Central memory CD8-positive, alpha-beta T cell (primary cell): ENCODE measurements at places on chromosomes 6 and 20.

DNA sequence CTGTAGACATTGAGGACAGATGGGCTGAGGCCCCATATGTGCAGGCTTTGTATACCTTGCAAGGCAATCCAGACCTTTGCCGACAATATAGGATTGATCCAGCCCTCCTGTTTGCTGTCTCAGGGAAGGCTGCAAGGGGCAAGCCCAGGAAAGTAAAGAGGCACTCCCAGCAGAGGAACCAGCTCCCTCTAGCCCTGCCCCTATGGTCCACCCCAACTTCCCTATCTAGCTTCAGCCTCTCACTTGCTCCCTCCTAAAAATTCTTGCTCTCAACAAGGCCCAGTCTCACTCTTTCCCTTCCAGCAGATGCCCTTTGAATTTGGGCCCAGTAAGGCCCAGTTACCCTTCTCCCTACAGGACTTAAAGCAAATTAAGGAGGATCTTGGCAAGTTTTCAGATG lies 92.6 kb downstream of the JARID2 start:
- DNase-seq: no peak

GRCh38 chr6:101458826-101459225 lies 65.3 kb downstream of the GRIK2 start:
- DNase-seq: no peak

GRCh38 chr6:127946388-127946787 lies 45.5 kb upstream of the THEMIS start:
- no peak for DNase-seq

DNA sequence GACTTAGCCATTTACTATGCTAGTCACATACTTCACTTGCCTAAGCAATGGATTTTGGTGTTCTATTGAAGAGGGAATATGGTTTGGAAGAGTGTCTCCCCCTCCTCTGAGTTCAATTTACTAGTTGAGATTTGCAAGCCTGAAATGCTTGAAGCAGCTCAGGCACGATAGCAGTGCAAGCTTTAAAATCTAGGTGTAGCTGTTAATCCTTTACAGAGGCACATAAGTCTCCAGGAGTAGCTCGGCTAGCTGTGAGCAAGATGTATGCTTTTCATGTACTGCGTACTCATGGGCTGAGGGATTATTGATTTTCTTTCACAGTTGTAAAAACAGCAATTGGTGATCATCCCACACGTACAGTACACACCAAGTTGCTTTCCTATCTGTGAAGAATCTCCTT lies 726 bp downstream of the FLRT3 start:
- no peak for DNase-seq

DNA sequence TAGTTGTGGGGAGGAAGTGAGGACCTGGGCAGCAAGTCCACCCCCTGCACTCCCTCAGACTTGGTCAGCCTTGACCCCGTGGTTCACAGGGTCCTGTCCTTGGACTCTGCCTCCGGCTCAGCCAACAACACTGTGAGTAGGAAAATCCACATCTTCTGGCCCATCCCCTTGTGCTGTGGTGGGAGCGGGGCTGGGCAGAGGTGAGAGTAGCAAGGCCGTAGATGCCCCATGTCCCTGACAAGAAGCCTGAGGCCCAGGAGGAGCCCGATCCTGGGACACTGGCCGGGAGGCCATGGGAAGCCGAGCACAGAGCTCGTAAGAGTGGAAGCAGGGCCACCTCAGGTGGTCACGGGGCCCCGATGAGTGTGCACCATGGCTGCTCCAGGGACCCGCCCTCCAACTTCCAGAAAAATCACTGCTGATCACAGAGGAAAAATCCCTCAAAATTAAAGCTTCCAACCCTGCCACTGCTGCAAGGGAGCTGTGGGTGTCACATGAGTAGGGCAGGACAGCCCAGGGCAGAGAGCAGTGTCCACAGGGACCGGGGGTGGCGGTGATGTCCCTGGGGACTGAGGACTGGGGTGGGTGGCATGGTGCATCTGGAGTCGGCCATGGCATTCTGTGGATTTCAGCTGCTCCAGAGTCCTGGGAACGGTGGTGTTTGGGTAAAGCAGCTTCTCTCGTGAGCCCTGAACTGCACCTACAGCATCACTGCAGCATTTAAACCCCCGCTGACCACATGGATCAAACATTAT lies 189.4 kb downstream of the DLL1 start:
- no peak for DNase-seq

GRCh38 chr6:68108233-68108835 lies 526.7 kb upstream of the ADGRB3 start:
- DNase-seq: no peak

DNA sequence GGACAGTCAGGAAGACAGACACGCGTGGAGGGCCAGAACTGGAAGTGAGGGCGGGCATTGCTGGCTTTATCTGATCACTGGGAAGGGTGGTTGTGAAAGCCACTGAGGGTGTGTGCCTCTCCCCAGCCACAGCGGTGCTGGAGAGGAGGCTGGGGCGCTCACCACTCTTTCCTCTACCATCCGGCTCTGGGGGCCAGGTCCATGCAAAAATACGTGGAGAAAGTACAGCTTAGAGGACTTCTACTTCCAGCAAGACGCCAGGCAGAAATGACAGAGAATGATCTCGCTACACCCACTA lies 148.8 kb upstream of the RPS6KA2 start:
- no peak for DNase-seq

DNA sequence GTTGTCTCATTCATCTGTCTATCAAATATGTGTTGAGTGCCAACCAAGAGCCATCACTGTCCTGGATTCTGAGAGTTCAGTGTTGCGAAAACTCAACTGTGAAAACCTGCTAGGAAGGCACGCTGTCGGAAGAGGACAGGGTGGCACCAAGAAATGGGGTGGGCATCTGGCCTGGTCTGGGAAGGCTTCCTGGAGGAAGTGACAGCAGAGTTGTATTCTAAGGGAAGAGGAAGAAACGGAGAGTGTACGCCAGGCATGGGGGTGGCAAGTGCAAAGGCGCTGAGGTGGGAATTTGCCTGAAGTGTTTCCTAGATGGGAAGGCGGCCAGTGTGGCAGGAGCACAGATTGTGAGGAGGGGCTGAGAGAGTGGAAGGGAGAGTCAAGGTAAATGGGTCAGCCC lies 91.2 kb downstream of the ANKRD60 start:
- DNase-seq: no peak

- no peak for DNase-seq
These were observed 1.9 kb upstream of the SLC35D3 start for GRCh38 chr6:136920216-136920615.

- DNase-seq: no peak
These were observed 227.2 kb upstream of the SULF2 start for GRCh38 chr20:48012401-48012974.

DNA sequence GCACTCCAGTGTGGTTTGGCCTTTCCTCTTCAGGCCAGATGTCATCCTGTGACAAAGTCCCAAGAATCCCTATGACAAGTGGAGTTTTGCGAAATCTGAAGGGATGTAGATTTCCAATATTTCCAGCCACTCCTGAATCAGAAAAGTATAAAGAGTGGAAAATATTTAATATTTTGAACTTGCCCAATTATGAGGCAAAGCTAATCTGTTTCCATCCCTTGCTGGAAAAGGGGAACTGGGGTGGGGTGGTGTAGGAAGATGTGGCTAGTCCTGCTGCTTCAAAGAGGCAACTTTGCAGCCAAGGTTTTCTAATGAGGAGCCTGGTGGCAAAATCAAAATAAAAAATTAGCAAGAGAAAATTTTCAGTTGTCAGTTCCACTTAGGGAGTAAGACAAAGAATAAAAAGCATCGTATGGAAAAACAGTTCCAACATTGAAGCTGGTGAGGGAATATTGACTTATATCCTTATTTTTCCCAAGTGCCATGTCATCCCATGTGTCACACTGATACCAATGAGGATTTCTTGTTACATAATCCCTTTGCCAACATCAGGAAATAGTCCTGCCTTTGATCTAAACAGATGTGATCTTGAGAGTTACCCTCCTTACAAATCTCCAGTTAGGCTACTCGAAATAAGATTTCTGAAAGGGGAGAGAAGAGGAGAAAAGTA lies 480.0 kb upstream of the JARID2 start:
- no peak for DNase-seq

DNA sequence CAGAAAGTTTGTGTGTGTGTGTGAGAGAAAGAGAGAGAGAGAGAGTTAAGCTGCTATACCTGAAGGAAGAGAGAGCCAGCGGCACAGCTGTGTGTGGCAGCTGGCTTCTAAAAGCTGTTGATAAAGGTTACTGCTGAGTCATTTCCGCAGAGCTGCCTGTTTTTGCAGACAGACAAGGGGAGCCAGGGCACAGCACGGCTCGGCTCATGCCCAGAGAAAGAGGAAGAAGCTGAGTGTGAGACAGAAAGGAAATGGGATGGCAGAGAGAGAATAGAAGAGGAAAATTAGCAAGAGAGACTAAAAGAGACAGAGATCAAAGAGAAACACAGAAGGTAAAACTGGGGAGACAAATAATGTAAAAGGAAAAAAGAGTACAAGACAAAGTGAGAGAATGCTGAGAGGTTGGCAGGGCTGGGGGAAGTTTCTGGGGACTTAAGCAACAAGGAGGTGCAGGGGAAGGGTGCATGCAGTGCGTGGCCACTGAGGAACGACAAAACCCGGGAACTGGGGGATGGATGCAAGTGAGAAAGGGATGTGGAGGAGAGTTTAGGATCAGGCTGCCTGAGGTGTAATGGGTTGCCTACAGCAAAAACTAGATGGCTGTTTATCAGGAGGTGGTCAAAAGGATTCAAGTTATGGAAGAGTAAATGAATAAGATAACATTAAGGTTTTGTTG lies 22.7 kb downstream of the HLA-A start:
- peak; percentile 40 for DNase-seq

- no peak for DNase-seq
These were observed 610.7 kb downstream of the CBLN4 start for GRCh38 chr20:55394592-55394991.

GRCh38 chr6:40395066-40395697 lies 192.0 kb downstream of the LRFN2 start:
- DNase-seq: no peak

DNA sequence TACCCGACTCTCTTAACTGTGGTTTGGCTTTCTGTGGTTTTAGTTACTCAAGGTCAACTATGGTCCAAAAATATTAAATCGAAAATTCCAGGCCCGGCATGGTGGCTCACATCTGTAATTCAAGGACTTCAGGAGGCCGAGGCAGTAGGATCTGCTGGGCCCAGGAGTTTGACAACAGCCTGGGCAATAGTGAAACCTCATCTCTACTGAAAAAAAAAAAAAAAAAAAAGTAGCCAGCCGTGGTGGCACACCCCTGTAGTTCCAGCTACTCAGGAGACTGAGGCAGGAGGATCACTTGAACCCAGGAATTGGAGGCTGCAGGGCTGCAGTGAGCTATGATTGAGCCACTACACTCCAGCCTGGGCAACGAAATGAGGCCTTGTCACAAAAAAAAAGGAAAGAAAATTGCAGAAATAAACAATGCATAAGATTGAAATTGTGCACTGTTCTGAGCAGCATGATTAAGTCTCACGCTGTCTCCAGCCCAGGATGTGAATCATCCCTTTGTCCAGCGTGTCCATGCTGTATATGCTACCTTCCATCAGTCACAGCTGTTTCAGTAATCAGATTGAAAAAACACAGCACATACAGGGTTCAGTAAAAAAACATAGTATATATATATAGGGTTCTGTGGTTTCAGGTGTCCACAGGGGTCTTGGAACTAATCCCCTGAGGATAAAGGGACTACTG lies 40.7 kb downstream of the RGS17 start:
- no peak for DNase-seq

DNA sequence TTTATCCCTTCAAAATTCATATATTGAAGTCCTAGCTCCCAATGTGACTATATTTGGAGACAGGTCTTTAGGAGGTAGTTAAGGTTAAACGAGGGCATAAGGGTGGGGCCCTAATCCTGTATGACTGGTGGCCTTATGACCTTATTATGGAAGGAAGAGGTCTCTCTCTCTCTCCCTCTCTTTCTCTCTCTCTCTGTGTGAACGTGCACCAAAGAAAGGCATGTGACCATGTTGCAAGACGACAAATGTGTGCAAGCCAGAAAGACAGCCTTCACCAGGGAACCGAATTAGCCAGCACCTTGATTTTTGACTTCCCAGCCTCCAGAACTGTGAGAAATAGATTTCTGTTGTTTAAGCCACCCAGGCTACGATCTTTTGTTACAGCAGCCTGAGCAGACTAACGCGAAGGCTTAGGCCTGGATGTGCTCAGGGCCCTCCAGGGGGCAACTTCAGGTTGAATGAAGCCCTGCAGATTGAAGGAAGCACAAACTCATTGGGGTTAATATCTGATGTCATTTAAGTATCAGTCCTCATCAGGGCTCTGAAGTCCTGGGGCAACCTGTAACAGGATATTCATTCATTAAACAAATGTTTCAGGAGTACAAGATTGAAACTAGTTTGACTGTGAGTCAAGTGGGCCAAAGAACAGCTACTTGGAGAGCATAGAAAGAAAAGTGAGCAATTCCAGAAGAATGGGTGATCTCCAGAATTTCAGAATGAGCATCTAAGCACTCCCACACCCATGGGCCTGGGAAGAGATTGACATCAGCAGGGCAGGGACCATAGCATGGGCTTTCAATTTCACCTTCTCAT lies 157.4 kb upstream of the TNFAIP3 start:
- no peak for DNase-seq

- DNase-seq: no peak
These were observed 54.0 kb upstream of the REV3L start for GRCh38 chr6:111536910-111537527.

- no peak for DNase-seq
These were observed 42.2 kb upstream of the SPTLC3 start for GRCh38 chr20:12966468-12967085.

- no peak for DNase-seq
These were observed 60.9 kb downstream of the PYGB start for GRCh38 chr20:25308671-25309394.

DNA sequence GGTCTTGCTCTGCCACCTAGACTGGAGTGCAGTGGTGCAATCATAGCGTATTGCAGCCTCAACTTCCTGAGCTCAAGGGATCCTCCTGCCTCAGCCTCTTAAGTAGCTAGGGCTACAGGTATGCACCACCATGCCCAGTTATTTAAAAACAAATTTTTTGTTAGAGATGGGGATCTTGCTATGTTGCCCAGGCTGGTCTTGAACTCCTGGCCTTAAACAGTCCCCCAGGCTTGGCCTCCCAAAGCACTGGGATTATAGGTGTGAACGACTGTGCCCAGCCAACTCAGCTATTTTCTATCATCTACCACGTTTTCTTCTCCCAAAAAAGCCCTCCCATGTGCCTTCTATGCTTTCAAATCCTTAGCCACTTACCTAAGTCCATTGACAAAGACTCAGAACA lies 243.7 kb upstream of the SOX4 start:
- DNase-seq: no peak

DNA sequence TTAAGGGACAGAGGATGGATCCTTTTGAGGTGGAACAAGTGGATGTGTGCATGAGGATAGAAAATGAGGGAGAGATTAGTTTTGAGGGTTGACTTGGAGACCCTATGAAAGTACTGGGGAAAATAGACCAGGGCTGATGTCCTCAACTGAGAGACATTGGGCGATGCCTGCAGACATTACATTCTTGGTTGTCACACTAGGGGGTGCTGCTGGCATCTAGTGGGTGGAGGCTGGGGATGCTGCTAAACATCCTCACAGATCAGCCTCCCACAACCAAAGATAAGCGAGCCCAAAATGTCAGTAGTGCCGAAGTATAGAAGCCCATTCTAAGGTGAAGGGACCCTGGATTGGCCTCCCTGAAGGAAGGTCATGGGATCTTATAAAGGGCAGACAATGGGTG lies 63.3 kb downstream of the MOCS1 start:
- DNase-seq: no peak

GRCh38 chr6:27889628-27890444 lies 22.4 kb downstream of the OR2B2 start:
- DNase-seq: no peak
